ENCODE measurements at places on chromosomes 11 and 22.

GRCh38 chr11:20627026-20627425, 27.6 kb downstream of the SLC6A5 start:
- DNase-seq: no peak

DNA sequence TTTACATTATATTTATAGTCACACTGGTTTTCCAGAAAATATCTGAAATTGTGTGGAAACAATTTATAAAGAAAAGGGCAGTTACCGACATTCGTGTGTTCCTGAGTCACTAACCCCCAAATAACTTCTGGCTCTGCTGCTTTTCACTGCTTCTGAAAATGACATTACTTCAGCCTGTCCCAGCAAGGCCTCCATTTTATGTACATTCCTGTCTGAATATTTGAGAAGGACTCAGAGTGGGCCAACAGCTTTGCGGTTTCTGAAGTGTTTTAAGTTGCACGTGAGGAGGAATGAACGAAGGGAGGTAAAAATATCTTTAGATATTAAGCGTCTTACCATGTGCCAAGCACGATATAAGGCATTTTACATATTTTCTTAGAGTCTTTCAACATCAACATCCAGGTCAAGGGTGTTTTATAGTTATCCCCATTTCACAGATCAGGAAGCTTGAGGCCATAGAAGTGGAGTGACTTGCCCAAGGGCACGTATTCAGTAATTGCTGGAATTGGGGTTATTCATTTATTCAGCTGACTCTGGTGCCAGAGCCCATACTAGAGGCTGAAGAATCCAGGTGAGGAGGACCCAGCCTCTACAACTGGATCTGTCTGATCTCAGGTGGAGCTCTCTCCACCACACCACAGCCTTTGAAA, 30.8 kb upstream of the WNT11 start:
- DNase-seq: no peak

- DNase-seq: no peak
These were observed 1164.1 kb upstream of the CNTN5 start for GRCh38 chr11:97856666-97857065.

DNA sequence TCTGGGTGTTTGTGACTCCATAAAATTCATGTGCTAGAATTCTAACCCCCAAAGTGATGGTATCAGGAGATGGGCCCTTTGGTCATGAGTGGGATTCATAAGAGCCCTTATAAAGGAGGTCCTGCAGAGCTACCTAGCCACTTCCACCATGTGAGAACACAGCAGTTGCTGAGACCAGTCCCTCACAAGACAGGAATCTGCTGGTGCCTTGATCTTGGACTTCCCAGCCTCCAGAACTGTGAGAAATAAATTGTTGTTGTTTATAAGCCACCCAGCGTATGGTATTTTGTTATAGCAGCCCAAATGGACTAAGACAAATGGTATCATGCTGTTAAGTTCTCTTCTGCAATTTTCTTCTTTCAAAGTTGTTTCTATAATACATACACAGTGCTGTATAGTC, 1.5 kb upstream of the PLAAT5 start:
- DNase-seq: no peak

DNA sequence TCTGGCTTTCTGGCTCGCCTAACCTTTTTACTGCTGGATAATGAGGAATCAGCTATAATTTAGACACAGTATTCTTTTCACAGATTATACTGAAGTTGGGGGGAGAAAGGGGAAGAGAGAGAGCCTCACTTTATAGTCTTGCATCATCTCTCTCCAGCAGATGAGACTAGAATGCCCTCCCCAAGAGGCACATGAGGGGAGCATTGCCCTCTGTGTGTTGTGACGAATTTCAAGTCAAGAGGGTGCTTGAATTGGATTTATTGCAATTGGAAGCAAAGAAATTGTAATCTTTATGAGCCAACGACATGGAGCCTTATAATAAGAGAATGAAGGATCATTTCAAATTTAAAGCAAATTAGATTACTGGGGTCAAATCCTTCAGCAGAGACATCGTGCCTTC, 17.6 kb upstream of the CADM1 start:
- DNase-seq: no peak

DNA sequence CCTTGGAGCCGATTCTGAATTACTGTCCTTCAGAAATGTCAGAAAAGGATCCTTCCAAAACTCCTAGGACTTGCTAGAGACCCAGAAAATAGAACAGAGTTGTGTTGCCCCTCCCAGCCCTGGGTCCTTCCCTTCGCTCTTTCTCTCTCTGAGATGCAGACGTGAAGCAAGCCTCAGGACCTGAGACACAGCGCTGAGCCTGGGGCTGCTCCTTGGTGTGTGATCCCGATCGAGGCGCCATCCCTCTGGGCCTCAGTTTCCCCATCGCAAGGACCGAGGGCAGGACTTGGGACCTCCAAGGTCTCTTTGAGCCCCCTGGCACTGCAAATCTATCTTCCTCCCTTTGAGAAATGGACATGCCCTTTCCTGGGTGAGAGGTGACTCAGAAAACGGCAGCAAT, 533.5 kb downstream of the TBC1D22A start:
- DNase-seq: no peak

DNA sequence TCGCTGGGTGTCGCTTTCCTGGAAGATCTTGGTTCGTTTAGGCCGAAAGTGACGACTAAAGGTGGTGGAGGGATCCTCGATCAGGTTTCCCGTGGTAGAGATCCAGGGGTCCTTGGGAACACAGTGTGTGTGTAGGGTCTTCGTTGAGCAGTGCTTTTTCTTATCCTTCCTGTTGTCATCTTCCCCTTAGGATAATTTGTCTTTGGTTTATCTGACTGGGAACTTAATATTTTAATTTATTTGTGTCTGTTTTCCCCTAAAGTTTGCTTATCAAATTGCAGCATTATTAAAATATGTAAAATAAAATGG, 403 bp downstream of the RBM7 start:
- DNase-seq: no peak

DNA sequence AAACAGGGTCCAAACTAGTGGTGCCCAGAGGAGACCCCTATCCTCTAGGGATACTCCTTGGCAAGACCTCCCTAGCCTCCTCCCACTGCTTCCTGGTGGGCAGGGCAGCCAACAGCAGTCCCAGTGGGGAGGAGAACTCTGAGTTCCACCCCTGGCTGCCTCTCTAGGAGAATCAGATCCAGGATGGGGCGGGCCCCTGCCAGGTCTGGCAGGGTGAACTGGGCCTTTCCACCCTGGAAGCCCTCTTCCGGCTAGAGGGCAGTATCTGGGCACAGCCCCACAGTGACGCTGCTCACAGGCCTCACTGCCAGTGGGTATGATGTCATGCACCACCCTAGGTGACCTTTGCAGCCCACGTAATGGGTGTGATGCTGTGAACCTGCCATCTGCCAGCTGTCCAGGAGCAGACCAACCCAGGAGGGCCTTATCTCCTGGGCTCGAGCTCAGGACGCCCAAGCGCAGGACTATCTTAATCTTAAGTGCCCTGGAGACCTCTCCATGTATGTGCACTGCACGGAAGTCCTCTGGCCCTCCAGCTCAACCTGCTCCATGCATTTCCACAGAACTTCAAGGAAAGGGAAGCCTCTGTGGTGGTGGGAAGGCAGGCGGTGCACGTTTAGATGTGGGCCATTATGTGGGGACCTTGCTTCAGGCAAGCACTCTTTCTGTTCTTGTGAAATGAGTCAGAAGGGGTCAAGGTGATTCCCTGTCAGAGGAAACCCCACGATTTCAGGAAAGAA, 31.8 kb upstream of the FCHSD2 start:
- DNase-seq: no peak

DNA sequence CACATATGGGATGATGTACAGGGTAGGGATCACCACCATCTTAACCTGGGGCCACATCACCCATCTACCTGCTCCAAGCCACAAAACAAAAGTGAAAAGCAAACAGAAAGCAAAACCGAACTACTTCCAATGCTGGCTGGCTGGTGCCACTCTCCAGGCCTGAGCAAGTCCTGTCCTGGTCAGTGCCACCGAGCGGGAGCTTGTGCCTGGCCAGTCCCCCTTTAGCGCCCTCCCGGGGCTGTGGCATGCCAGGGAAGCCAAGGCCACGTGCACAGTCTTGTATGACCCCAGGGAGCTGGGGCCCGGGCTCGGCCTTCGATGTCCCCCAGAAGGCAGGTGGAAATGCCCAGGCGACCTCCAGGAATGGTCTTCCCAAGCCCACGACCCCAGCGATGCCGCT, 17.9 kb upstream of the NAP1L4 start:
- no peak for DNase-seq

DNA sequence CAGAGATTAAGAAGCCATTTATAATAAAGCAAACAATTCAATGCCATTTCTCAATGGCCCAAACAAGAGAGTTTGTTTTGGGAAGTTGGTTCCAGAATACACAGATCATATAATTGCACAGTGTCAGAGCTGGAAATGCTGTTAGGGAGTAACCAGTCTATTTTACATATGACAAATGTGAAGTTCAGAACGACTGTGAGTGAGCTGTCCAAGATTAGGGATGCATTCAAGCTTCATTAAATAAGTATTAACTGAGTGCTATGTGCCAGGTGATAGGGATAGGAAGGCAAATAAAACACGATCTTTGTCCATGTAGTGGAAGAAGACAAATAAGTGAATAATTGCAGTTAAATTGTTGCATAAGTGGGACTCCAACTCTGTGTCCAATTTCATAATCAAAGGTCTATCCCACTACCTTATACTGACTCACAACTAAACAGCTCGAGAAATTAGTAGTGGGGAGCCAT, 33.1 kb upstream of the PICALM start:
- DNase-seq: no peak

GRCh38 chr11:20080032-20080685, 80.1 kb downstream of the DBX1 start:
- DNase-seq: no peak

GRCh38 chr22:29199702-29200400, 5.8 kb upstream of the EMID1 start:
- DNase-seq: no peak

DNA sequence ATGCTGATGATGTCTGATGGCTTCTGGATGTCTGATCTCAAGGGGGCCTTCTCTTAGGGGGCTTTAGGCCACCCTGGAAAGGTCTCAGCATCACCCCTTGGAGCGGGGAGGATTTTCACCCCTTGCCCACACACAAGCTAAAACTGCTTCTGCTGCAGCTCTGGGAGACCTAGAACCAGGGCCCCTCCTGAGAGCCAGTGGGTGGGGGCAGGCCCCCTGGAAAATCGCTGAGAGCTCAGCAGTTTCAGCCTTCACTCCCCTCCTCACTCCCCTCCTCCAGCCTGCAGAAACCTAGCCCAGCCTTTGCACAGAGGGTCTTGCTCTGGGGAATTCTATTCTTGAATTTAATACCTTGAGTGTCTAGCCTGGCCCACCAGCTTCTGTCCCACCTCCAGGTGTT, 17.2 kb downstream of the CD6 start:
- DNase-seq: no peak

GRCh38 chr11:20597680-20598484, 1.5 kb upstream of the SLC6A5 start:
- no peak for DNase-seq

- DNase-seq: no peak
These were observed 126.3 kb downstream of the ARHGAP8 start for GRCh38 chr22:44878483-44879300.

DNA sequence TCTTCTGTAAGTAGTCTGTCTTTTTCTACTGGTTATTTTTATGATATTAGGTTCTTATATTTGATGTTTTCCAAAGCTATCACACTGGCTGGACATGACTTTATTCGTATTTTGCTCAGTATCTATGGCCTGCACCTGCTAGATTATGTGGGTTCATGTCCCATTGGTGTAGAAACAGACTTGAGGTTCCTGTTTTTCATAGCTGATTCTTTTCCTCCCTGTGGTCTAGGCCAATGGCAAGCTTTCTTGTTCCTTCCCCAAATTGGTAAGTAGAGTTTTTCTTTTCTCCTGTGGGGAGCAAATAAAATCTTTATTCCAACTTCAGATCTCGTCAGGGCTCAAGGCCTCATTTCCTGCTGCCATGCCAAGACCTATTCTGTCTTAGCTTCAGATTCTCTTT, 30.2 kb upstream of the SWAP70 start:
- peak; percentile 64 for DNase-seq

All from Kasumi-1 (cell line).